ENCODE measurements at places on chromosomes 6 and 20.

DNA sequence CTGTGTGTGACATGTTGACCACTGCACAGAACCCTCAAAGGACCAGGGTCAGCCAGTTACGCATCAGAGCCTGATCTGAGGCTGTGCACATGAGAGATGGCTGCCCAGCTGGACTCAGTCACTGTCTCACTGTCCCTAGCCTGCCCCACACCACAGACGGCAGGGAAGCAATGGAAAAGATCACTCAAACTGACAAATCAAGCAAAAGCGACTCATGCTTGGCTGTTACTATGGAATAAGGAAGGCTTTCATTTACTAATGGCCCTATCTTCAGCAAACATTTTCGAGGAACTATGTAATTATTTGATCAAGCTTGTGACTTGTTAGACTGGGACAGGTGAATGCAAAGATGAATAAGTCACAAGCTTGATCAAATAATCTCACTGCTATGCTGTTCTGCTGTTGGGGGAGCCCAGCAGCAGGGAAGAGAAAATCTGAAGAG lies 137.0 kb downstream of the SLC23A2 start:
- DNase-seq: no peak

- DNase-seq: no peak
These were observed 500 bp downstream of the LTV1 start for GRCh38 chr6:143843677-143843999.

DNA sequence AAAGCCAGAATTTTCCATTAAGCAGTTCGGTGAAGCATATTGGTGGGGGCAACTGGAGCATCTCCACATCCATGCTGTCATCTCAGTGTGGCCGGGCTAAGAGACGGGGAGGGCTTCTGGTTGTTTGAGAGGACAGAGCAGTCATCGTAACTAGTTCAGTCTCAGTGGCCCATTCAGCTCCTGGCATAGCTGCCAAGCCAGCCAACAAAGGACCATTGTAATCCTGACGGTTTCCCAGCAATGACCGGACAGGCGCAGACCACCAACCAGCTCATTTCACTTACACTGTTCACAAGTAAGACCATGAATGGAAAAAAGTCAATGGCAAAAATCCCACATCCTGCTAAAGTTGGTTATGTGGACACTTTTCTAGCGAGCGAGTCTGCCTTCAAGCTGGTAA lies 14.9 kb upstream of the HDDC2 start:
- no peak for DNase-seq

- no peak for DNase-seq
These were observed 37.1 kb downstream of the HLA-F start for GRCh38 chr6:29760328-29760727.

- no peak for DNase-seq
These were observed 257.3 kb downstream of the ATXN1 start for GRCh38 chr6:16503970-16504415.

GRCh38 chr6:169853196-169854082 lies 102.0 kb downstream of the ERMARD start:
- no peak for DNase-seq

DNA sequence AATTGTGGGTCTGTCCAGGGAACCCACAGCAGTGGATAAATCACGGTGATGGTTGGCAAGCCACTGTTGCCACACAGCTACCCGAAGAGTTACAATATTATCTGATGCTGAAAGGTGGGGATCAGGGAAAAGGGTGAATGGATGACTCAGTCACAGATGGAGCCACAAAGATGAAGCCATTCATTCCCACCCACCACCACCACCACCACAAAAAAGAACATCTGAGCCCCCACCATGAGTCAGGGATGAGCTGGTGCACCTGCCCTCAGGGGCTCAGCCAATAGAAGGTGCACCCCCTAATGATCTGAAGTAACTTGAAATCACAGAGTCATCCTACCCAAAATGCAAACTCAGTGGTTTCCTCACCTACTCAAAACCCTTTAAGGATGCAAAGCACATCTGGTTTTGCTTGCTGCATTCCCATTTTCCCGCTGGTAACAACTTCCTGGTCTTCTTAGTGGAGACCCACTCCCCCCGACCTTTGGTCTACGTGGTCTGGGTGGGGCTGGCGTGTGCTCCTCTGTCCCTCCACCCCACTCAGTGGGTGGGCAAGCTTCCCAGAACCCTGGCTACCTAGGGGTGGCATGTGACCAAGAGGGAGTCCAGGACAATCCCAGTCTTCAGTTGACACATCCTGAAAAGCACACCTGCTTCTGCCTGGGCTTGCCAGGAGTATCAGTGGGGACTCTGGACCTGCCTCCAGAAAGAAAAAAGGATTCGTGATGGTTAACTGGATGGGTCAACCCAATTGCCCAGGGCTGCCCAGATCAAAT lies 125.5 kb downstream of the ANKRD60 start:
- no peak for DNase-seq

- DNase-seq: no peak
These were observed 60.5 kb downstream of the FNDC1 start for GRCh38 chr6:159229651-159230051.

- no peak for DNase-seq
These were observed 561.6 kb downstream of the PHF3 start for GRCh38 chr6:64197246-64197645.

GRCh38 chr6:89745096-89745495 lies 74.5 kb downstream of the MDN1 start:
- no peak for DNase-seq

GRCh38 chr20:17161673-17162481 lies 65.0 kb upstream of the PCSK2 start:
- no peak for DNase-seq

- no peak for DNase-seq
These were observed 59.3 kb downstream of the CDC5L start for GRCh38 chr6:44446626-44447300.

- DNase-seq: no peak
These were observed at the start of gene HTR1E for GRCh38 chr6:86937219-86938079. HTR1E (plus strand) TSS chr6:86937528; CDS start chr6:87015335, 77,807 bp downstream.

DNA sequence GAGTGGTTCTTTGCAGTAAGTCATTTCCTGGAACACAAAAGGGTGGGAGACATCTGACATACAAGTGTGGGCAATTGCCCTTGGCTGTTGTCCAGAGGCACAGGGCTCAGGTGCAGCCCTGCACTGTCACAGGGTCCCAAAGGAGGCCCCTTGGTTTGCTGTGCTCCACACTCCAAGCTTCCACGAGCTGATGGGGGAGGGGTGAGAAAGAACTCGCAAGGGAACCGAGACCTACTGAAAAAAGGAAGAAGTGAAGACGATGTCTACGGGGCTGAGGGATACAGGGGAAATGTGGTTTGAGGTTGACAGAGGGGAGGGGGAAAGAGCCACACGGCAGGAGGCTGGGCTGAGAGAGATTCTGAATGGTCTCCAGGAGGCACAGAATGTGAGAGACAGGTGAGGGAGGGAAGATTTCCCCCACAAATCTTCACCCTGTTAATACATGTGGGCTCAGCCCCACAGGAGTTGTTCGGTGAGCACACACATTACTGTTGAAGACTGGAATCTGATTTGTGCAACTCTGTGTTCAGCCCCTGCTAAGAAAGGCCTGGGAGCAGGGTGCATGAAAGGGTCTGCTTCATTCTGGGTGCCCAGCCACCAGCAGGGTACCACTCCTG lies 123.4 kb downstream of the LY86 start:
- no peak for DNase-seq

DNA sequence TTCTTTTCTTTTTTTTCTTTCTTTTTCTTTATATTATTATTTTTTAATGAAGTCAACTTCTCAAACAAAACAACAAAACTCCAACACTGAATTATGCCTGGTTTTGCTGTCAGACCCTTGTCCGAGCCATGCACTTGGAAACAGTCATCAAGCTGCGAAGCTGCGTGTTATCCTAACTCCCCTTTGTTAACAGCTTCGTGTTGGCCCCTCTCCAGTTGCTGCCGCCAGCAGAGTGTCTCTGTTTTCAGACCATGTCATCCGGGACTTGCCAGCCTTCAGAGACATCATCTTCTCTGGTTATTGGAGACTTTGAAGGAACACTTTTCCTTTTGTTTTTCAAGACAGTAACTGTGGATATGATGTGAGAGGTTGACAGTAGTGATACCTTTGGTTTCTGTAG lies 83.1 kb downstream of the TRMT11 start:
- DNase-seq: no peak

- DNase-seq: no peak
These were observed 2.4 kb downstream of the MCCD1 start for GRCh38 chr6:31531162-31531561.

DNA sequence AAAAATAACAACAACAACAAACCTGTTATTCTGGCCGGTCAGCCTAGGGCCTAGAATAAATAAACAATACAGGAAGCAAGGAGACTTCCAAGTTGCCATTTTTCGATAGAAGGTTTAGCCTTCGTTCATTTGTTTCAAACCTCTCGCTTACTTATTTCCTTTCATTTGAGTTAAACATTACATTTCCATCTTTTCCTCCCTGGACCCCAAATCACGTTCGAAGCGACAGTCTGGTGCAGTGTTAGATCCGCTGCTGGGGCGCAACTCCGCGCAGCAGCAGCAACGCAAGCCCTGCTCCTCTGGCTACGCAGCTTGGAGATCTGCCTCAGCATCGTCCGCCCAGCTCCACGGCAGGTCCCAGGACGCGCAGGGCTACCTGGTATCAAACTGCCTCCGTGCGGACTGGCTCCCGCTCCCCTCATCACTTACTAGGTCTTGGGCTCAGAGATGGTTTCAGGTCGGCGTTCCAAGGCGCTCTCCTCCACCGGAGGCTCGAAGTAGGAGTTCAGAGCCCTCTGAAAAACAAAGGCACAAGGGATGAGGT lies 530 bp downstream of the TDP2 start:
- DNase-seq: peak; percentile 7
